Stimulated activated CD4-positive, alpha-beta T cell treated with anti-CD3 and anti-CD28 coated beads, Interleukin-4, amount 100 ng/mL, for 1 hour (primary cell): ENCODE measurements at places on chromosomes 5 and 9.

DNA sequence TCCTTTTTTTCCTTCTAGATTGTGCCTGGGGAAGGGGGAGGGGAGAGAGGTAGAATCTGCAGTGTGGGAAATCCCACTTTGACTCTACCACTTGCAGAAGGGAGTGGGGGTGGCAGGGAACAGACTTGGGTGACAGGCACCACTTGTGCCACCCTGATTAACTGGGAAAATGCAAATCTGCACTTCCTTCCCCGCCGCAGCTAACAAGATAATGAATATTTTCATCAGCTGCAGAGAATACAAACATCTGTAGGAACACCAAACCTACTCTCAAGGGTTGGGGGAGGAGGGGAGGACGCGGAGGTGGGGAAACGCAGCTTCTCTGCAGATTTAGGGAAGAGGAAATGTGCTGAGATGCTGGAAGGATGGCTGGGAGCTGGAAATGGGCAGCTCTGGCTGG, 73.5 kb downstream of the TRIM32 start:
- DNase-seq, result no peak

DNA sequence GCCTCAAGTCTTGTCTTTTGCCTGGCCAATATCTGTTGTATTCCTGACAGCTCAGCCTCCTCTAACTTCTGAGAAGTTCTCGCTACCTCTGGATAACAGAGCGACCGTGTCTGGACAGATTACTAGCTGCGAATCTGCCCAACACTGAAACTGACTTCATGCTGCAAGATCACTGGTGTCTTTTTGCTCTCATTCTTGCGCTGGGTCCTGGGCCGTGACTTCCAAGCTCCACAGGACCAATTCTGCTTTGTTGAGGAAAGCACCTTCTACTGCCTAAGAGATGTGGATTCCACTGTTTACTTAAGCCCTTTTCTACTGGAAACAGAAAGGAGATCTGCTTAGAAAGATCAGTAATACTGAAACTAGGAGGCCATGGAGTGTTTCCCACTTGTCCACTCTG, 978.8 kb upstream of the DMAC1 start:
- no peak for DNase-seq

DNA sequence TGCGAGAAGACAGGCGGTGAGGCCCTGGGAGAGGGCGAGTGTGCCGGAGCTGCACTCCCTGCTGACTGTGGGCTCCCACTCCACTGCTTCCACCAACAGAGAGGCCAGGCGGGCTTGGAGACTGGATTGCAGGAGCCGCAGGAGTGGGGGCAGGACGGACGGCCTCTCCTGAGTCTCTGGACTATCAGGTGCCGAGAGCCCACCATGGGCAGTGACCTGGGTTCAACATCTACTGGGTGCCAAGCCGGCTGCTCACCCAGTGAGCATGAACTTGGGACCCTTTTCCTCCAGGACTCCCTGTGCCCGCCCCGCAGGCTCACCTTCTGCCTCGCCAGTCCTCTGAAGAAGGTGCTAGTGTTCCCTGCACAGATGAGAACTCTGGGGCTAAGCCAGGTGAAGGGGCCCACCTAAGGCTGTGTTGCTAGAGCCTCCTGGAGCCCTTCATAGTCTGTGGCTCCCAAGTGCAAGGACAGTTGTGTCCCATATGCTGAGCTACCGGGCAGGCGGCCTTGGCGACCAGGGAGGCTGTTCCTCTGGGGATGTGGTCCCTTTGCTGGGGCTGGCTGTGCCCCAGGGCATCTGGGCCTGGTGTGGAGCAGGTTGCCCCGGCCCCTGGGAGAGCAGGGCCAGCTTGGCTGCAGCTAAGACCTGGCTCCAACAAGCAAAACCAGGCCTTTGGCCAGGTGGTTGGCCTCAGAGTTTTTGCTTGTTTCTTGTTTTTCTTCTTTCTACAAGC, 77.7 kb upstream of the PHYKPL start:
- no peak for DNase-seq

- no peak for DNase-seq
Observed at GRCh38 chr5:6468104-6468503, 19.4 kb downstream of the UBE2QL1 start.

DNA sequence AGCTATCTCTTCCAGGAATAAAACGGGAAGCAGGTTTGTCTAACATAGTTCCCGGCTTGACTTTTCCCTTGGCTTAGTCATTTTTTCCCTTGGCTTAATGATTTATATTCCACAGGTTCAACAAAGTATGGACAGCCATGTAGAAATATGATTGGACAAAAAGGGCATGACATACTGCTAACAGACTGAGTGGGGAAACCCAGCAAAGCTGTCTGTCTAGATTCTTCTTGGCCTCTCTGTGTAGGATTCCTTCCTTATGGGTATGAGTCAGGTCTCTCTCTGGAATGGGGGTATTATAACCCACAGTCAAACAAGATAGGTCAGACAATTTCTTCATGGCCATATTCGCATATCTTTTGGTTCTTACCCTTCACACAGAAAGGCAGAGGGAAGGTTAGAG, 5.7 kb upstream of the MTAP start:
- DNase-seq, result no peak

DNA sequence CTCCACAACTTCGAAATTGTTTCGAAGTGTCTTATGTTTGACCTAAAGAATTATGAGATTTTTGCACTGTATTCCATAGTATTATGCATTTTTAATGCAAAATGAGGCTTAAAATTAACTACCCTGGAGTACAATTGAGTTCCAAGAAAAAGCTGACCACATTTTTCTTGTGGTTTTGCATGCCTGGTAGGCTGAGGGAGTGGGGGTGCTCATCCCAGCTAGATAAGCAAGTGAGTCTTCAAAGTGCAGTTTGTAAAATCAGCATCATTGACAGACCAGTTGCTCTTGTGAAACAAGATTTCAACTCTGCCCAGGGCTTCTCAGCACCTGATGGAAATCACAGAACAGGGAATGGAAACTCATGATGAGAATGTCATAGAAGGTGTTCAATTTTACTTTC, 17.0 kb upstream of the NDUFS4 start:
- no peak for DNase-seq

DNA sequence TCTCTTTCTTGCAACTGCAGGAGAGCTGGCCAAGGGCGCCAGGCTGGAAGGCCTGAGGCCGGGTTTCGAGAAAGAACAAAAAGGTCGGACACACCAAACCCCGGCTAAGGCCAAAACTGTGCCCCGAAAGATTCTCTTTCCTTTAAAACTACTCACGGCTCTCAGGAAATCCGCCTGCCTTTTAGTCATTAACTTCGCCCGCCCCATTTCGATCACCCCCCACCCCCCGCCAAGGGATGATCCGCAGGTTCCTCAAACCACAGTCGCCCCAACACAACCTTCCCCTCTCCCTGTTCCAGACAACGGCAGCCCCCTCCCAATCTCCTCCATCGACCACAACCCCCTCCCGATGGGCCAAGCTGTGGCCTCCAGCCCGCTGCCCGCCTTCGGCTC, 536 bp downstream of the FEM1C start:
- peak; percentile 53 for DNase-seq

- DNase-seq, result no peak
Observed at GRCh38 chr5:54658010-54658409, 140.5 kb downstream of the SNX18 start.

GRCh38 chr5:92309336-92309991, 926.3 kb upstream of the ARRDC3 start:
- DNase-seq, result no peak
